DMS 273 treated with DMSO at 0.1 percent for 48 hours (cell line): ENCODE measurements at places on chromosomes 11 and 22.
A peak's percentile ranks its signal among the peaks of the same experiment; 100 is the strongest.

DNA sequence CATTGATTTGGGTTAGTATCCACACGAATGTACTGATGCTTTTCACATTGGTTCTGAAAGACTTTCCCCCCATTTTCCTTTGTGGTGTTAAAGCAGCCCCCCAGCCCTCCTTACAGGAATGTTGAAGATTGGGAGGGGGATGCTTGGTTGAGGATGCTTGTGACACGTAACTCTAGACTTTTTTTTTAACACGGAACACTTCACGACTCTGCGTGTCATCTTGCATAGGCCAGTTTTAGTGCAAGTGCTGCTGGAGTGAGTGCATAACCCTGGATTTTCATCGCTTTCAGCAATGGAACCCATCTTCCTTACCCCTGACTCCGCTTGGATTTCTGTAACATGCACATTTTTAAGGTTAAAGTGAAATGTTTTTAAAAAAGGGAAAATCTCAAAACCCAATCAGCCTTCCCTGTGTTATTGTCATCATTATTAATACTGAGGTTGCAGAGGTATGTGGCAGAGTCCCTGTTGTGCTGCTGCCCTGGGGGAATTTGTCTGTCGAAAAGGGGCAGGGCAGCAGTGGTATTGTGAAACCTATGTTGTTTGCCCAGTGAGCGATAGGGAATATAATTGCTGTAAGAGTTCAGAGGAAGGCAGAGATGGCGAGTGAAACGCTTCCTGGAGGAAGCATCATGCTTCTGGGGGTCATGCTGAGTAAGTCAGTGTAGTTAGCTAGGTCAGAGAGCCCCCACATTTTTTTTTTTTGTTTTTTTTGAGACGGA is 12.1 kb downstream of the CECR2 start:
- no peak for DNase-seq

DNA sequence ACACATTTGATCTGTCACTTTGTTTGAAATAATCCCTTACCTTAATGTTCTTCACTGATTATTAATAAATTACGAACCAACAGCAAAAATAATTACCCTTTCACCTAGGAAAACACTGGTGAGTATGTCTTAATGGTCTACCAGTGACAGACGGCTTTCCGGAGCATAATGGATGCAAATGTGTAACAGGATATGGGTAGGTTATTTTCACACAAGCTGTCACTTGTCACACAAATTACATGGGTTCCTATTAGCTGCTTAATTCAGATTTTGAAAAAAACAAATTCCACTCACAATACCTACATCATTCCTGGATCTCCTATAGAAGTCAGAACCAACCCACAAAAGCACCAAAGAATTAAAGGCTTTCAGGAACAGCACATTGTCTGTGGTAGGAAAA is 127.9 kb downstream of the WT1 start:
- peak; percentile 61 for DNase-seq

DNA sequence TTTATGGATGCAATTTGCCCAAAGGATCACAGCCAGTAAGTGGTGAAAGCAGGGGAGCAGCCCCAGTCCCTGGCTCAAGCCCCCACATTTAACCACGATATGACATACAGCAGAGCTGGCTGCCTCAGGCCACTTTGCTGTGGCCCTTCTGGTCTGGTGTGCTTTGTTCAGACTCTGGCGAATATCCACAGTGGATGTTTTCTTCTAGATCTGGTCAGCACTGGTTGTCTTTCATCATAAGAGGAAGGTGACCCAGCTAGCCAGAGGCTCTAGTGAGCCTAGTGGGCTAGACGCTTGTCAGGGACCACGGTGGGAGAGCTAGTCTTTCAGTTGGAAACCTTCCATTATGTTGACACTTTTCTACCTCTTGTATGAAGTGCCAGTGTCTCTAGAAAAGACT is 42.5 kb downstream of the DGCR2 start:
- DNase-seq = no peak

DNA sequence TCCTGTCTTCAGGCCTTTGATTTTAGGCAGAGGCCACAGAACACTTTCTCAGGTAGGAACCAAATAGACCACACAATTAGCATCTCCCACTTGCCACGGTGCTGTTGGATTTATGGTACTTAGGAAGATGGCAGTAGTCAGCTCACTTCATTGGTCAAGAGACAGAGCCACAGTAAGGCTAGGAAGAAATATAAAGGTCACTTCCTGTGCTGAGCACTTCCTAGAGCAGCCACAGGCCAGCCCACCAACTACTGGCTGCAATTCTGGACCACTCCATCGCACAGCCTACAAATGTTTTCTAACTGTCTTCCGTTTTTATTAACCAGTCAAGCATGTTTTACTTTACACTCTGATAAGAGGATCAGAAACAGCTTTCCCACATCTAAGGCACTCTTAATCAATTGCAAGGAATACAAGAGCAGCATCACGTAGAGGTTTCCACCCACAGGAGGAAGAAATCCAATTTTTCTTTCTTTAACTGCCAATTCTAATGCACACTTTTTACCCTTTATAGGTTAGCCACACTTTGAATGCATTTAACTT is 54.7 kb downstream of the ABTB2 start:
- no peak for DNase-seq

GRCh38 chr11:94873916-94874540 is 99.3 kb downstream of the CWC15 start:
- DNase-seq = no peak

DNA sequence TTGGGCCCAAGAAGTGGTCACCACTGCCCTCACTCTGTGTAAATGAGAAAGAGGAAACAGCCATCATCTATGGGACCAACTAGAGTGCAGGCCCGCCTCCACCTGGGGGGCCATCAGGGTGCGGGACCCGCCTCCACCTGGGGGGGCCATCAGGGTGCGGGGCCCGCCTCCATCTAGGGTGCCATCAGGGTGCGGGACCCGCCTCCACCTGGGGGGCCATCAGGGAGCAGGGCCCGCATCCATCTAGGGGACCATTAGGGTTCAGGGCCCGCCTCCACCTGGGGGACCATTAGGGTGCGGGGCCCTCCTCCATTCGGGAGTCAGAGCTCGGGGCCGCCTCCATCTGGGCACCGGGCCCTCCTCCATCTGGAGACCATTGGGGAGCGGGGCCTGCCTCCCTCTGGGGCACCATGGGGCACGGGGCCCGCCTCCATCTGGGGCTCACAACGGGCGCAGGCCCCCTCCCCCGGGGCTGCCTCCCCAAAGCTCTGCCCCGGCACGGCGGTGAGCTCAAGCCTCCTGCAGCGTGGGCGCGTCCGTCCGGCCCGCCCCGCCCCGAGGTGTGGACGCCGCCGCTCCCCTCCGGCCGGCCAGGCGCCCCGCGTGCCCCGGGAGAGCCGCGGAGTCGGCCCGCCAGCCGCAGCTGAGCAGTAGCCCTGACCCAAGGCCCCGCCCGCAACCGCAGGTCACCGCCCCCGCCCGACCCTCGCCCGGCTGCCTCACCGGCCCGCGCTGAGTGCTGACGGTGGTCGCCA is 512 bp downstream of the TOLLIP start:
- DNase-seq = no peak

DNA sequence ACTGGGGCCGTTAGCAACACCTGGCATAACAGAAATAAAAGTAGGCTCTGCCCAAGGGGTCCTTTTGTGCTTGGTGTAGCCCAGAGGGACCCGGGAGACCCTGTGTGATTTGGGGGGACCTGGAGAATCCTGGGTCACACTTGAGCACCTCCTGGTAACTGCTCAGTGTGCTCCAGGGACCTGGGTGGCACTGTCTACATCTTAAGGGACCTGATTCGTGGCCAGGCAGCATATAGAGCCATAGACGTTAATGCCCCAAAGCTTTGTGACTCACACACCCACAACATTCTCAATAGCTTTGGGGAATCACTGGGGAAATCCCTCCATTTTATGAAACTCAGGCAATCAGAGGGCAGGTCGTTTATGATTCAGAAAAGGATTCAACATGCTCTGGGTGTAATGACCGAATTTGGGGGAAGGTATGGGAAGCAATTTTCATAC is 3.6 kb upstream of the IGF2 start:
- no peak for DNase-seq

GRCh38 chr11:73995731-73996130 is 13.1 kb upstream of the UCP2 start:
- no peak for DNase-seq

GRCh38 chr11:3160252-3161031 is 4.7 kb downstream of the OSBPL5 start:
- DNase-seq = no peak

- no peak for DNase-seq
Measured at GRCh38 chr11:57299150-57299737, 25.5 kb downstream of the TNKS1BP1 start.

GRCh38 chr11:66346476-66347424 is 679 bp downstream of the B4GAT1 start:
- no peak for DNase-seq

GRCh38 chr11:128548649-128549255 is 38.6 kb downstream of the ETS1 start:
- DNase-seq = no peak

- DNase-seq = no peak
Measured at GRCh38 chr11:32152216-32152615, 61.3 kb downstream of the RCN1 start.

GRCh38 chr11:131463649-131464425 is 93.4 kb downstream of the NTM start:
- no peak for DNase-seq

DNA sequence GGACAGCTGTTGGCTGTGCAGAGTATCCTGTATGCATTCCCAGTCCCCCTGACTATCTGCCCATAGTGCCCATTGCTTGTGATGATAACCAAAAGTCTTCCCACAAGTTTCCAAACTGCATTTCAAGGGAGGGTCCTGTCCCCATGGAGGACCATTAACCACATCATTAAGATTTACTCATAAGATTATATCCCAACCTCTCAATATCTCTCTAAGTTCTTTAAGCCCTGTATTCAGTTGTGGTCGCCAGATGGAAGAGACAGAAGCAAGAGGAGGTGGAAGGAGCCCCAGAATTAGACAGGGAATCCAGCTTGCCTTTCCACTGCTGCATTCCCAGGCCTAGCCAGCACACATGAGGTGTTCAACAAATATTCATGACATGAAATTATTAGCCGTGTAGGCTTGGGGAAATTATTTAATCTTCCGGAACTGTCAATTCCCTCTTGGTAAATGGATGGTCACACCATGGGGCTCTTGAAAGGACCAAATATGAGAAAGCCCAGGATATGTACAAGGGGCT is 42.6 kb upstream of the TIMP3 start:
- no peak for DNase-seq

DNA sequence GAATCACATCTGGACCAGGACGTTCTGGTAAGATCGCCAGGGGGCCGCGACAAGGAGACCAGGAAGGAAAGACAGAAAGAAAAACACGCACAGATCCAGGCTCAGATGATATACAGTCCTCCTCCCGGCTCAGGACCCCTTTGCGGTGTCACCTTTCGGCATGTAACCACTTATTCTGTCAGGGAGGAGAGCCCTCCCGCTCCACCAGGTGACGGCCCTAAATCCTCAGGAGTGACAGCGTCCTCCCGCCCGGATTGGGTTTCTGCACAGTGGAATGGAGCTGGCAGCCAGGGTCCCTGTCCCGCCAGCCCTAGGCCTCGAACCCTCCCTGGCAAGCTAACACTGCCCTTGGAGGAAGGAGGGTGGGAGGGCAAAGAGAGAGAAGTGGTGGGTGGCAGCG is 24.3 kb upstream of the KCNQ1OT1 start:
- DNase-seq = no peak

GRCh38 chr11:65435411-65435931 is 12.9 kb downstream of the NEAT1 start:
- no peak for DNase-seq

GRCh38 chr11:61725781-61726231 is 26.6 kb upstream of the MYRF start:
- no peak for DNase-seq

DNA sequence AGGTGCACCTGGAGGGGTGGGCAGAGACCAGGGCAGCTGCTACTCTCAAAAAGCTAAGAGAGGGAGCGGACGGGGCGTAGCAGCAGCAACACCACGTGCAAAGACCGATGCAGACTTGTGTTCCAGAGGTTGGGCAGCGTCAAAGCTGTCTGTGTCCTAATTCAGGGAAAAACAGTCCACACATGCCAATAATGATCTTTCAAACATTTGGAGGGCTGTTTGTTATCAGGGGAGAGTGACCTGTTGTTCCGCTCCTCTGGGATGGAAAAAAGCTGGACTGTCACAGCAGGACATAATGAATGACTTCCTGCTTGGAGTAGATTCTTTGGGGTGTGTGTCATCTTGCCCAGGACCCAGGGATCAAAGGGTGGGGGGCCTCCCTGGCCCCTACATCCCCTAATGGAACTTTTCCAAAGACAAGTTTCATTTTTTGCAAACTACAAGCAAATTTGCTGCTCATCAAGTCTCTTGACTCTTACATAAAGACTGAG is 6.2 kb upstream of the FBLN1 start:
- DNase-seq = no peak

DNA sequence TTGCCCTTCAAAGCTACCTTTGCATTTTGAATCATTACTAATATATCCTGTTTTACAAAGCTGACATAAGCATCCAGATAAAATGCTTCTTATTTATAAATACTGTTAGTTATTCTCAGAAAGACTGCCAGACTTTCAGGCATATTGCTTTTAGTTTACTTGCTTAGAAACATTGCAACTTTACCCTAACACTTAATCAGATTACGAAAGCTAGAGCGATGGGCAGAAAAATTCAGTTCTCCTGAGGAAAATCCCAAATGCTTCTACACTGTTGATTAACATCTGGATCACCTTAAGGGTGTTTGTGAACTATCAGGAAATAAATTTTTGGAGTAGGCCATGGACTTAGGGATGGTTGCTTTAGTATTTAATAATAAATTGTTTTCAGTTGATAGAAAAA is 289.7 kb upstream of the MPPED2 start:
- DNase-seq = no peak

DNA sequence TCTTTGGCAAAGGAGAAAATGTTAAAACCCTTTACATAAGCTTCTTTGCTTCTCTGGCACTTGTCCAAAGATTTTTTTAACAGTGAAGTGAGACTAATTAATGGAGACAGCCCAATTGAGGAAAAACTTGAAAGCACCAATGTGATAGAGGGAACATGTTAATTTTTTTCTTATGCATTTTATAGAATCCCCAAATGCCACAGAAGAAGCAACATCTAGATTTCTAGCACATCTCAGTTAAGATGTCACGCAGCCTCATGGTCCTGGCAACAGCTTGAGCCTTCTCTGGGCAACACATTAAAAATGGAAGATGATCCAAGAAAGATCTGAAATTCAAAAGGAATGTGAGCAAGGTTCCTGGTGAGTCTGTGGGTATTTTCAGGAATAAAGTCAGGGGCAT is 48.5 kb downstream of the PACSIN2 start:
- DNase-seq = no peak
